ENCODE measurements at places on chromosomes 5 and 9.

GRCh38 chr5:80784451-80784850 lies 129.7 kb upstream of the DHFR start:
- DNase-seq, result no peak

GRCh38 chr5:9947225-9947714 lies 302.4 kb downstream of the ATPSCKMT start:
- no peak for DNase-seq

DNA sequence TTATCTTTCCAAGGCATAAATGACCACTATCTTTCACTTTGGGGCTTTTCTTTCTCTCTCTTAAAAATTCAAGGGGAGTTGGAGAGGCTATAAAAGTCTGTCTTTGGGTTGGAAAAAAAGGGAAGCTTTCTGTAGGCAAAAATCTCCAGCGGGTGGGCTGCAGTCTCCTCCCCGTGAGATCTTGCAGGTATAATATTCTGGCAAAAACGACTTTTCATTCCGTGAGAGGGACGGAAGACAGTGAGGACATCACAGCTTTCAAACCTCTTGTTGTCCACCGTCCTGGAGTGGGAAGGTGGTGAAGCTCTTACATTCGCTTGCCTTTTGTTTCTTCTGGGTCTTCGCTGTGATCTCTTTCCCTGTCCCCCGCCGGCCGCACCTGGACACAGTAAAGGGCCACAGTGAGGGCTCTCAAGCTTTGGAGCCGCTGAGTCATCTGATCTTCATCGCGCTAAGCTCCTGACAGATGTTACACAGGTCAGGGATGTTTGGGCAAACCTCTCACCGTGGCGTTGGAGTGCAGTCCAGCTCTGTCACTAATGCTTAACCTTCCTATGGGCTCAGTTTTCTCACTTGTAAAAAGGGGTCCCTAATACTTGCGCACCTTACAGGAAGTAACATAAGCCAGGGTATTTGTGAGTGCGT lies 61.9 kb upstream of the MEGF10 start:
- no peak for DNase-seq

DNA sequence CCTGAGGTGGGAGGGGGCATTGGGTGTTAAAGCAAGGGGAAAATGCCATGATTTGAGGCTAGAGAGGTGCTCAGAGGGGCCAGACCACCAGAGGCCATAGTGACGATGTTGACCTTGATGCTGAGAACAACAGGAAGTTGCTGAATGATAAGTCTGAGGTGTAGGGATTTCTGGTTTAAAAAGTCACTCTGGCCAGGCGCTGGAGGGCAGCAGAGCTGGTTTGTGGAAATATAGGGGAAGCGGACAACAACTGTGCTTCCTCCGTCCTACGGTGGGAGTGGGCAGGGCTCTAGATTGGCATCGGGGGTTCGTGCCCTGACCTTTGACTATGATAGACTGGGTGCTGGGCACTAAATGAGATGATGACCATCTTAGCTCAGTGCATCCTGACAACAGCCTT lies 44.7 kb downstream of the STOM start:
- no peak for DNase-seq

- DNase-seq, result no peak
Measured at GRCh38 chr5:52190737-52191136, 597.0 kb upstream of the ITGA1 start.

DNA sequence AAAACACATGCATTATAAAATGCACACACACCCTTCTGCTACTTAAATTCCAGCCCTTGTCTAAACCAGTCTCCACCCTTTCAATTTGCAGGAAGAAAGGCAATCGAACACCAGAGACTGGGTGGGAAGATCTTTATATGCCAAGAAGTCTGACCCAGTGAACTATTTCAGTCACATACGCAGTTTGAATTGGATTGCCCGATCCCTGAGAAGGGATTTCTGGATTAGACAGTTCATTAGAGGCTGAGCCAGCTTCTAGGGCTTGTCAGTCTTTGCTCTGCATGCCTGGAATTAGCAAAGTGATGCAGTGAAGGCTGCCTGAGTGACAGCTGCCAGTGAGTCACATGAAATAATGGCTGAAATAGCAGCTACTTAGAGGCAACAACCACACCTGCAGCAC lies 159.9 kb downstream of the PPP2R2B start:
- no peak for DNase-seq

- no peak for DNase-seq
Measured at GRCh38 chr9:129702589-129703520, 37.4 kb downstream of the PRRX2 start.

- DNase-seq, result no peak
Measured at GRCh38 chr9:93072383-93072795, 13.9 kb downstream of the SUSD3 start.

DNA sequence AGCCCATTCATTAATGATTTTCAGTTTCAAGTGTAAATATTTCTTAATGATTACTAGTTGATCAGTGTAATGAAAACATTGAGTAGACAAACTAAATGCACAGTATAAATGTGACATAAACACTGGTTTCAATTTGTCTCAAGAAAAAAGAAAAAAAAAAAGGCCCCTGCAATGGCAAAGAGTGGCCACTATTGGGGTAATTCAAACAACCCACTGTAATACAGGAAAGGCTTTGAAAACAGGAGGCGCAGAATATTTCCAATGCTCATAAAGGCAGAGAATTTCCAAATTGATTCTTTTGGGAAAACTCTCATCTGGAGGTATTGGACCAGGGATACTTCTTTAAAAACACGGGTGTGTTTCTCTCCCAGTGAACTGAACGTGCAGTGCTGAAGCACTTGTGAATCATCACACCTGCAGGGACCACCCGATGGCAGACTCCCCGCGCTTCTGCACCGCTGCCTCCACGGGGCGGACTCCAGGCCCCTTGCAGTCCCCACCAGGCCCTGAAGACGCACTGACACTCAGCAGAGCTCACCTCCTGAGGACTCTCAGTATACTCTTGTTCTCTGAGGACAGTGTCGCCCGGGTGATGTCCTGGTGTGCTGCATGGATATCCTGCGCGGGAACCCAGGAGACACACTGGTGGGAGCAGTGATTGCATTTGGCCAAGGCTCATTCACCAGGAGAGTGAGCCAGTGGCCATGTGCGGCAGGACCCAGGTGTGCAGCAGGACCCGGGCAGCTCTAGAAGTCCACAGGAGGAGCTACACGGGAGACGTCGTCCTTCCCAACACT lies 227.6 kb upstream of the IRX4 start:
- no peak for DNase-seq

GRCh38 chr5:132381614-132382013 lies 12.1 kb downstream of the SLC22A5 start:
- DNase-seq, result no peak

DNA sequence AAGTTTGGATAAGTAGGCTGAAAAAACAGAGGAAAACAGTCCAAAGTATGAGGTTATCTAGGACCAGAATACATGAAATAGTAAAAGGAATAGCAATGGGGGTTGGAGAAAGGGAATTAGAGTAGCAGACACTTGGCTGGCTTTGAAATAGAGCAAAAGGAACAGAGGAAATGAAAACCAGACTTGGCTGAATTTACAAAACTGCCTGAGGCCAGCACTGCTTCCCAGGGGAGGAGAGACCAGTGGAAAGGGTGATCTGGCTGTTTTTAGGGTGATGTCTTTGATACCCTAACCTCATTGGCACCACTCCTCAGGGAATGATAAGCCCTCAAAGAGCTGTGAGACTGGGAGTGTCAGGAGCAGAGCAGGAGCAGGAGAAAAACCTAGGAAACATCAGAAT lies 413.4 kb upstream of the SLC30A5 start:
- DNase-seq, result no peak

DNA sequence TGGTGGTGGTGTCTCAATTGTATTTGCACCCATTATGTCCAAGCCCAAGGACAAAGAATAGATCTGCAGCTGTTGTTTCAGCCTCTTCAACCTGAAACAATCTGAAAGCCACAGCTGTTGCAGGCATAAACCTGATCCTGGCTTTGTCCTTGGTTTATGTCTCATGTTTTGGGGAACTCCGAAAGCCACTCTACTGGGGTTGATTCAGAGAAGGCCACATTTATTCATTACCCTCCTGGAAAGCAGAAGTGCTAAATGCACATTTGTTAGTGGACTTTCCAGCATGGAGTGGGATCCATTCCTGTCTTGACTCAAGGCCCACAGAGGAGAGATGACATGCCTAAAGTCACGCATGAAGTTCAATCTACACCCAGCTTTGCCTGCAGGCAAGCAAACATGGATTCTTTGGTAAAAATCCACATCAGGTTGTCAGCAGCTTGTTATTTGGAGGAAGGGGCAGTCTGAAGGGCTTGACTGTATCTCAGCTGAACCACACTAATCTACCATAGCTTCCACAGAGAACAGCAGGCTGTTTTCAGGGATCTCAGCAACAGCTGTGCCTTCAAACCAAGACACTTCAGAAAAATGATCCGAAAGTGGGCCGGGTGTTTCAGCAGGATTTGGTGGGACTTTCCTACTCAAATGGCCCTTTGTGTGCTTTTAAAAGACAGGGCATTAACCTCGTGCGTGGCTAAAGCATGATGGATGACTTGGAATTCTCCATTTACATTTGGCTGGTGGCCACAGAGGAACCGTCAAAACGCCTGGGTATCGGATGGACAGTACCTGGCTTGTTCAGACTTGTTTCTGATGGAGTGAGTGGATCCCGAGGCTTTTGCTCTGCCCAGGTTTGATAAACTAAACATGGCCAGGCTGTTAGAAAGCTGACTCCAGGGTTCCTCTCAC lies 36.2 kb upstream of the ADAM19 start:
- DNase-seq, result no peak

GRCh38 chr5:169127431-169127830 lies 173.5 kb downstream of the SLIT3 start:
- DNase-seq, result no peak

DNA sequence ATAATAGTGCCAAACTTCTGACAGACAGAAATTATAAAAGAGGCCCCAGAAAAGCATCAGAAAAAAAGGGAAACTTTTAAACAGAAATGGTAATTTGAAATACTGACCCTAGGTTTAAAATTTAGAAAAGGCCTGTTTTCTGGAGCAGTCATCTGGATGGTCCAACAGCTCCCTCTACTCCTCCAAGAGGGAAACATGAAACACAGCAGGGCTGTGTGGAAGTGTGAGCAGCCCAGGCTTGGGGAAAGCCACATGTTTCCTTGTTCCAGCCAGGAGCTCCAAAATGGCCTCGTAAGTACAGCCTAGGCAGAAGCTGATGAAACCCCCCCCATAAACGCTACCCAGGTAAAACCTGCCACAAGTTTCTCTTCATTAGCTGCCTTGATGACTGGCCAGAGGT lies 499.3 kb upstream of the ADAMTS16 start:
- no peak for DNase-seq

- DNase-seq, result no peak
Measured at GRCh38 chr9:119398350-119398749, 29.1 kb upstream of the BRINP1 start.

DNA sequence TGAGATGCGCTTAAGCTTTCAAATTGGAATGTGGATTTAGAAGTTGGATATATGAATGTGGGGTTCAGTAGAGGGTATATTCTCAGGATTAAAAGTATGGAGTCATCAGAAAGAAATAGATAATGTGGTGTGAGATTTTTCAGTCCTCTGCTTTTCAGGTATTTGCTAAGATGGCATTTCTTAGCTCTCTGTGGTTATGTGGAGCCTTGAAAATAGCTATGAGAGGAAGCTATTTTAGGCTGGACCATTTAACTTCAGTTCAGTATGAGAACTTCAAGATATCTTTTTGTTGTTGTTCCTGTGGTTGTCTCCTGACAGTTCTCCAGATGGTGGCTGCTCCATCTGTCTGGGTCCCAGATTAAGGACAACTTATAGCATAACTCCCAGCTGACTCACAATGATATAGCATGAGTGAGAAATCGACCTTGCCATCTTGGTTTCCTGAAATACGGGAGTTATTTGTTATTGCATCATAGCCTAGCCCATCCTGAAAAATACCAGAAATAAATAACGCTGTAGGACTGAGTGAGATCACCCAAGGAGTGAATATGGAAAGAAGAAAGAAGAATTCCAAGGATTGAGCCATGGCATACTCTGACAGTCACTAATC lies 461.5 kb downstream of the ANXA1 start:
- DNase-seq, result no peak

DNA sequence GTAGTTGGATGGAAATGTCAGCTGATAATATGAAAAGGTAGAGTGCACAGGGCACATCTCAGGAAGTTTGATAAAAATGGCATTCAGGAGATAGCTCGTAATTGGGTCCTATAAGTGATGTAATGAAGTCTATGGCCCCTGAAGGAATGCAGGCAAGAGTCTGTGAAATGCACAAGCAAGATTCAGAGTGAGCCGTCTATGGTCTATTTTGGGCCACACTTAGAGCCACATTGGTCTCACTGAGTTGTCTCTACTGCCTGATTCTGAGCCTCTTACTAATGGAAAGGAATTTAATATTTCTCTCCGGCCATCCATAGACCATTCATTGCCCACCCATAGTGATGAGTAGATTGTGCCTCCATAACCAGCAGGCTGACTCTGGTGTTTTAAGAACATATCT lies 111.3 kb upstream of the KCNN2 start:
- no peak for DNase-seq

GRCh38 chr5:9505225-9505624 lies 40.6 kb downstream of the SEMA5A start:
- no peak for DNase-seq

GRCh38 chr9:78030296-78030552 lies 1.4 kb downstream of the GNAQ start:
- peak; percentile 16 for DNase-seq

- DNase-seq, result no peak
Measured at GRCh38 chr9:259405-260404, 45.0 kb downstream of the DOCK8 start.

DNA sequence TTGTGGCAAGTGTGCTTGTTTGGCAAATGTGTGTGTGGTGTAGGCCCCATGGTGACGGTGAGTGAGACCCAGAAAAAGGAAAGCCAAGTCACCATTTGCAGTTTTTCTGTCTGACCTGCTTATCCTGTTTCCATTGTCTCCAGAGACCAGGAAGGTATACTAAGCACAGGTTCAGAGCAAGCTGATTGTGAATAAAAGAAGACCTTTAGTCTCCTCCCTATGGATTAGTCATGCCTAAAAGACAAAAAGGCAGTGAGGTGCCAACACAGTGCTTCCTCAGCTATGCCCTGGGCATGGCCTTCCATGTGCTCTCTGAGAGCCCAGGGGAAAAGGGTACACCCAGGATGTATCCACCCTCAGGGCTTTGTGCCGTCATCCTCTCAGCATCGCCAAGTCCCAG lies 49.2 kb upstream of the SHOC1 start:
- no peak for DNase-seq

- DNase-seq, result no peak
Measured at GRCh38 chr9:133100506-133101355, 20.3 kb downstream of the RALGDS start.

GRCh38 chr5:115644046-115644445 lies 18.2 kb upstream of the TMED7 start:
- DNase-seq, result no peak

DNA sequence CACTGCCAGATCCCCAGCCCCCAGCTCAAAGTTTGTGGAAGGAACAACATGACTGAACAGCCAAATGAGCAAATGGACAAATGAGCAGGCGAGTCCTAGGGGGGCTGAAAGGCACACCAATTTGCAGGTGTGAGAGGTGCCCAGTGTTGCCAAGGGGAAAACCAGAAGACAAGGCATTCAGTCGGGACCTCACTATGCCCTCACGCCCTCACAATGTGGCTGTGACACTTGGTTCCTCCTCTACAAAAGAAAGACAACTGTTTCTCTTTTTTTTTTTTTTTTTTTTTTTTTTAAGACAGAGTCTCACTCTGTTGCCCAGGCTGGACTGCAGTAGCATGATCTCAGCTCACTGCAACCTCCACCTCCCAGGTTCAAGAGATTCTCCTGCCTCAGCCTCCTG lies 28.0 kb downstream of the TNIP1 start:
- DNase-seq, result no peak

Data from activated naive CD4-positive, alpha-beta T cell treated with anti-CD3 and anti-CD28 coated beads, Interleukin-2, amount 50 U/mL, for 16 hours (primary cell).